Nucleus accumbens (tissue), 56 donors: ENCODE measurements at places on chromosomes 12 and 14.

DNA sequence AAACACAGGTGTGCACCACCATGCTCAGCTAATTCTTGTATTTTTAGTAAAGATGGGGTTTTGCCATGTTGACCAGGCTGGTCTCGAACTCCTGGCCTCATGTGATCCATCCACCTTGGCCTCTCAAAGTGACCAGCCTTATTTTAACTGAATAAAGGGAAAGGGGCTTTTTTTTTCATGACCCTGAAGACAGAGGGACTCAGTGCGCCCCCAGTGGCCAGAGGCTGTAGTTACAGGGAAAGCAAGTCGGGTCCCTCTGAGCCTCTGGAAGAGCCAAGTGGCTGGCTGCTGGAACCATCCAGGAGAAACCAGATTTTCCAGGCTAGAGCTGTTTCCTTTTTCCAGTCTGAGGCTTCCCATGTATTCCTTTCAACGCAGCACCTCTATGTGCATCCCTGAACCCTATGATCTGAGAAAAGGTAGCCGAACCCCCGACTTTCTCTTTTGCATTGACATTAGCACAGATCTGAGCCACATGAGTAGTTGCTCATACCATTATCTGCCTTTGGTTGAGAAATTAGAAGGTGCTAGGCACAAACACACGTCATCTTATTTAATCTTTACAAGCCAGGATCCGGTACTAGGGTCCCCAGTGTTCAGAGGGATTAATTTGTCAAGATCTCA is 342.7 kb downstream of the CACNA1C start:
- no peak for DNase-seq

DNA sequence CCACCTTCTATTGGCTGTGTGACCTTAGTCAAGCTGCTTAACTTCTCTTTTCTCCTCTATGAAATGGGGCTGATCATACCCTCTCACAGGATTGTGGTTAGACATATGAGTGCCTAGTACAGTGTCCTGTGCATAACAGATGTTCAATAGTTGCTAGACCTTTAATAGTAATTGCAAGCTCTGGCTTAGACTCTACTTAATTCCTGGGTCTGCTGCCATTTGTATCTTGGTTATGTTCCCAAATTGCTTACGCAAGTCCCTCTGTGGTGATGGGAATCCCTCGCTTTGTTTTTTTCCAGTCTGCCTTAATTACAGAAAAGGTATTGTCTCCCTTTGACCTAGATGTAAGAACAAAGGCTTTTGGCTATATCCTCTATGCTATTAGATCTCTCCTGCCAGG is 15.1 kb downstream of the SUDS3 start:
- DNase-seq = no peak

GRCh38 chr12:30988086-30988485 is 61.5 kb downstream of the TSPAN11 start:
- DNase-seq = no peak

DNA sequence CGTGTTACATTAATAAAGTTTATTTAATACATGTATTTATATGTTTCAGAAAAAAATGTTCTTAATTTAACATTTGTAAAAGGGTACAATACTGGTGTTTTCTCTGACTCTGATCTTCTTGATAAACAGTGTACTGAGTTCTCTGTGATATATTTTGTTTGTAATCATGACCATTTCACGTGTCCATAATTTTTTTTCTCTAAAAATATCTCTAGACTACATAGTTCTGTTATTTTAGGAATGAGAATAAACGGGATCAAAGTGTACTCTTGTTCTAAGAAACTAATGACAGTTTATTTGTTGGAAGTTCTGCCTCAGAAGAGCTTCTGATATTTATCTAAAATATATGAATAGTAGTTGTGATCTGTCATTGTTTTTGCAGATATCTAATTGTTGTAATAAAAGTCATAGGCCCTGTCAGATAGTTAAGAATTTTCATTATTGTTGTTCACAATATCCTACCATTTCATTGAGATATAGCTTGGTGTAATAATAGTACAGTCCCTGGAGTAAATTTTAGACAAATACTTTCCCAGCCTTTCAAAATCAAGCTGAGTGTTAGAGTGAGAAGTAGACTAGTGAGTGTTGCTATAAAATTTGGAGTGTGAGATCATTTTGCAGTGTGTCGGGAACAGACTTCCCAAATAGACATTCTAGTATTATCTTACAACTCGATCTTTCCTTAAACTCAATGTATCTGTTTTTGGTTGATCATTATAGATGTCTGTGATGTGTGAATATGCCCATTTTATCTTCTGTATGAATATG is 86.2 kb downstream of the ERC1 start:
- DNase-seq = no peak

- DNase-seq = no peak
Observed at GRCh38 chr14:59166258-59166657, 22.2 kb upstream of the DAAM1 start.

DNA sequence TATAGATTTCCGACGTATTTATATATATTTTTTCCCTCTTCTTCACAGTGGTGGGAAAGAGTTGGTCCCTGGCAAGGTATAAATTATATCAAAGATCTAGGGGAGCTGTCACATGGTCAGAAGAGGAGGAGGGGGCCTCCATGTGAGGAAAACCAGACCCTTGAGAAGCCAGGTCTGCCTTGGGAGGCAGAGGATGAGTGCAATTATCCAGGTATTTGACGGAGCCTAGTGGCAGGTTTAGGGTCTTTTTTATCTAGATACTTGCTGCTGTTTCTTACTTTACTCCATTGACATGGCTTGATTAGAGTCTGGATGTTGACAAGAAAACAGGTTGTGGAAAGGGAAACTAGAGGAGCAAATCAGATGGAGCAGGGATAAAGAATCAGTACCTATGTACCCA is 5.5 kb downstream of the COPZ1 start:
- no peak for DNase-seq

GRCh38 chr12:4603421-4603820 is 41.4 kb downstream of the DYRK4 start:
- no peak for DNase-seq

DNA sequence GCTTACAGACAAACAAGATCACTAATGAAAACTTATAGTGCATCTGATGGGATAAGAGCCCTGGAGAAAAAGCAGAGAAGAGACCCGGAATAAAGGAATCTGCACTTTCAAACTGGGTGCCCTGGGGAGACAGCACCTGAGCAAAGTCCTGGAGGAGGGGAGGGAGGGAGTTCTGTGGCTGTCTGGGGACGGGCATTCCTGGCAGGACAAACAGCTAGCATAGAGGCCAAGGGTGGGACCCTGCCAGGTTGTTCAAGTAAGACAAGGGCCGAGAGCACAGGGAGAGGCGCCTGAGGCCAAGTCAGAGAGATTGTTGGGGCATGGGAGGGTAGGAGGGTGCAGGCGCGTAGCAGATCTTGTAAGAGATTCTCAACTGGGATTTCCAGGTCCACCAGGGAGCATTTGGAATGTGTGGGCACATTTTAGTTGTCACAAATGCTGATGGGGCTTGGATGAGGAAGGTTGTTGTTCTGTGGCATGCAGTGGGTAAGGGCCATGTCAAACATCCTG is 14.2 kb downstream of the IQSEC3 start:
- DNase-seq = no peak

DNA sequence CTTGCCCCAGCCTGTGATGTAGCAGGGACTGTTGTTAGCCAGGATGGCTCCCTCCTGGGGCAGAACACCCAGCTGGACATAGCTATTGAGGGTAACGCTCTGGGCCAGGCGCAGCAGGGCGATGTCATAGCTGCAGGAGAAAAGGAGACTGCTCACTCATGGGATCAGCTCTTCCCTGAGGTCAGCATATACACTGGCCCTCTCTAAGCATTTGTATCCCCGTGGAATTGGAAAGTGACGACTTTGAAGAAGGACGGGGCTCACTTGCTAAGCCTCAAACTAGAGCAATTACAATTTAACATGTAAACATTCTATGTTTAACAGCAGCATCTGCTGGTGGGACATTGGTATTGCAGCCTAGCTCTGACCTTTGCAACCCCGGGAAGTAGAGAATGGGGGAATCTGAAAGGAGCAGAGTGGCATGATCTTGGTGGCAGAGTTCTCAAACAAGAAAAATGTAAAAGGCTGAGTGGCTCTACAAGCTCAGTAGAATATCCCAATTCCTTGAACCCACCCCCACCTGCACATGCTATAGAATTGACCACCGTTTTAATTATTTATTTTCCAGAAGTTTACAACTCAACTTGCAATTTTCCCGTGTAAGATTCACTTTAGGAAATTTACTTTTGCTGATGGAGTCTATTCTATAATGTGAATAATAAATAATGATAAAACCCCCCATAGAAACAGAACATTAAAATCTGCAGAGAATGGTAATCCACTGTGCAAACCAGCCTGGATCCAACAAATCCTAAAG is 5.0 kb downstream of the CELA1 start:
- DNase-seq = peak; percentile 21

DNA sequence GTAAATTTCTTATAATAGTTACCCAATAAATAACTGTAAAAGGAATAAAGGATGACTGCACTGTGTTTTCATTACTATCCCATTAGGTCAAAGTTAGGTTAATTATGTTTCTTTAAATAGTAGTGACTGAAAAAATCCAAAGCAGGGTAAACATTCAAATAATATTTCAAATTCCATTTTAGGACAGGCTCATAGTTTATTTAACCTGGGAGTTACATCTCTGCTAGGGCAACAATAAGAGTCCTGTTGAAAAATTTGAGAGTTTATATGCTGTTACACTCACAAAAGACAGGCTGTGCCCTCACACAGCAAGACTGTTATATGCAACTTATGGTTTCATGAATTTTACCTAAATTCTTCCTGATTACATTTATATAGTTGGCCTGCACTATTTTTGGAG is 8.0 kb downstream of the ERP27 start:
- DNase-seq = no peak

- DNase-seq = no peak
Observed at GRCh38 chr12:62785941-62786559, 148.9 kb downstream of the PPM1H start.

GRCh38 chr14:87526731-87527130 is 466.3 kb downstream of the GALC start:
- no peak for DNase-seq

GRCh38 chr14:100486025-100486828 is 101.0 kb downstream of the BEGAIN start:
- no peak for DNase-seq

DNA sequence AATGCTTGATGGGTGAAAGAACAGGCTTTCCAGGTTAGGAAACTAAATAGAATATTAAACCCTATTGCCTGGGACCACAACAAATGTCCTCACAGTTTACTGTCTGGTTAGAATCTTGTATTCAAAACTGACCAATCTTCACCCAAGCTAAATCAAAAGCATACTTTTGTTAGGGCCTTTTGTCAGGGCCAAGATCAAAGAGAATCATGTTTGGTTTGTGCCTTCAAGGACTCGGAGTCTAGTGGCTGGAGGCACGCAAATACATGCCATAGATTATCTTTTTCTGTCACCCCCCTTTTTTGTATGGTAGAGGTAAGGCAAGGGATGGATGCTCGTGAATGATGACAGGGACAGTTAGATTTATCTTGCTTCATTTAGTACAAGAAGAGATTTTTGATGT is 51.1 kb upstream of the AKAP6 start:
- DNase-seq = no peak

DNA sequence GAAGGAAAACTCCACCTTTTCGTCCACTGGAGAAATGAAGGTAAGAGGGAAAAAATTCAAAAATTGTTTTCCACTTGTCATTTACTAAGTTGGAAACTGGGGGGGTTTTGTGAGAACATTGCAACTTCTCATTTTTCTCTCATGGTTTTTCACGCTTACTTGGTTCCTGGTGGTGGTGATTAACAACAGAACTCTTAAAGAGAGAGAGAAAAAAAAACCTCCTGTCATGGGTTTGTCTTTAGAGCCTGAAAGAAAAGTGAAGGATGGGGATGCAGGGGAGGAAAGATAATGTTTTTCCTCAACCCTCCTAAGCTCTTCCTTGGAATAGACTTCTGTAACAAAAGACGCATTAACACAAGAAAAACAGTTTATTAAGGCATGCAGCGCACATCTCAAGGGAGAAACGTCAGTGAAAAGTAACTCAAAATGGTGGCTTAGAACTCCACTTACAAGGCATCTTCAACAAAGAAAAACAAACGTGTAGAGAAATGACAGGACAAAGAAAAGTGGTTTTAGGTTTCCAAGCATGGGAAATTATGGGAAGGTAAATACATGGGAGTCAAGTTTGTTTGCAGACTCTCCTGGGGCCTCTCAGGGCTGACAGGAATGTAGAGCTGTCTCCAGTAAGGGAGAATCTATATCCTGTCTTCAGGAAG is 81.9 kb upstream of the ATF7IP start:
- no peak for DNase-seq

DNA sequence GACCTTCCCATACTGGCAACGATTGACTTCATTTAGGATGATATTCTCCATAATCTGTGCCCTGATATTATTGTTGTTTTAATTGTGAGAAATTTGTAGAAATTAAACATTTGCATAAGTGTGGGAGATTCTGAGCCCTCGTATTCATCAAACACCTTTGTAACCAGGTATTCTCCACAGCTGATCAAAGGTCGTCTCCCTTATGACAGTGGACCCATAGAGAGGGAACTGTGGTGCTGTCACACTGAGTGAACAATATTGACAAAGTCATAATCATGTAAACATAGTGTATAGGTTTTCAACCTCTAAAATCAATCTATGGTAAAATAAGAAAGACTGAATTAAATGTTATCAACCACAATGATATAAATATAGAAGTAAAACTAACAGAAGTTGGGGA is 14.9 kb upstream of the PLEKHG3 start:
- DNase-seq = no peak

- peak; percentile 46 for DNase-seq
Observed at GRCh38 chr12:121400332-121401139, 618 bp downstream of the RNF34 start.

- DNase-seq = no peak
Observed at GRCh38 chr12:25996677-25997076, 38.2 kb downstream of the RASSF8 start.

GRCh38 chr12:2396448-2396871 is 343.7 kb downstream of the CACNA1C start:
- DNase-seq = no peak

DNA sequence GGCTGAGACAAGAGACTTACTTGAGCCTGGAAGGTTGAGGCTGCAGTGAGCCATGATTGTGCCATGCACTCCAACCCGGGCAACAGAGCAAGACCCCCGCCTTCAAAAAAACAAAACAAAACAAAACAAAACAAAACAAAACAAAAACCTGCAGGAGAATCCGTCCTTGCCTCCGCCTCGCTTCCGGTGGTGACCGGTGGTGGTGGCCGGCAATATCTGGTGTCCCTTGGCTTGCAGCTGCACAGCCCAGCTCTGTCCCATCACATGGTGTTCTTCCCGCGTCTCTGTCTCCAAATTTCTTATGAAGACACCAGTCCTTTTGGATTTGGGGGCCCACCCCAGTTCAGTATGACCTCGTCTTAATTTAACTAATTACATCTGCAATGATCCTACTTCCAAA is 10.0 kb downstream of the SMIM41 start:
- DNase-seq = no peak

DNA sequence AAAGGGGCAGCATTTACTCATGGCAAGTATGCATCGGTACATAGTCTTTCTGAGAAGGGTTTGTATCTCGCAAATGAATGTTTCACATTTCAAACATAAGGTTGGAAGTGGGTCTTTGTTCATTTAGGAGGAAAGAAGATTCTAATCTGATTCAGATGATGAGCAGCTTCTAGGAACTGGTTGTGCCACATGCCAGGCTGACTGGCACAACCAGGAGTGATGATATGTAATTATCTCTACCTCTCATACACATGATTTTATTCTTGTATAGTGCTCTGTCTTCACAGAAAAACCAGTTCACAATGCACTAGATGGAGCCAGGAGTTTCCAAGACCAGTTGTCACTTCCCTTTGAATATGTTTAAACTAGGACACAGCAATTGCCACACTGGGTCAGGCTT is 13.7 kb upstream of the BEST3 start:
- no peak for DNase-seq

GRCh38 chr12:58915634-58916033 is 4.7 kb downstream of the LRIG3 start:
- DNase-seq = no peak

- DNase-seq = no peak
Observed at GRCh38 chr12:124545508-124546418, 21.6 kb downstream of the NCOR2 start.
